ENCODE measurements at places on chromosomes 1 and 21.

- DNase-seq = no peak
These were observed 6.8 kb downstream of the NES start for GRCh38 chr1:156670359-156670758.

DNA sequence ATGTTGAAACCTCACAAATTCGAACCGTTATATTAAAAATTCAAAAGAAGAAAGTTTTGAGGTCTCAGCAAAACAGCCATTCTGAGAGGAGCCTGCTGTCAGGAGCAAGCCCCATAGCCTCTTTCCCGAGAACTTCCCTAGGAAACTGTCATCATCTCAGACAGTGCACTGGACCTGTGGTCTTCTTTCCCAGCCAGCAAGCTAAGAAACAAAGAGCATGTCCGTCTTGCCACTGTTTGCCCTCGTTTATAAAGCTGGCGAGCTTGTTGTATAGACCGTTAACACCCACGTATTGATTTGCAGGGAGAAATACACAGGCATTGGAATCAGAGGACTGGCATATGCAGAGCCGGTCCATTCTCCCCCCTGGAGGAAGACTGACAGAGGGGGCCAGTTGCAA is 407.0 kb downstream of the NPHP4 start:
- no peak for DNase-seq

DNA sequence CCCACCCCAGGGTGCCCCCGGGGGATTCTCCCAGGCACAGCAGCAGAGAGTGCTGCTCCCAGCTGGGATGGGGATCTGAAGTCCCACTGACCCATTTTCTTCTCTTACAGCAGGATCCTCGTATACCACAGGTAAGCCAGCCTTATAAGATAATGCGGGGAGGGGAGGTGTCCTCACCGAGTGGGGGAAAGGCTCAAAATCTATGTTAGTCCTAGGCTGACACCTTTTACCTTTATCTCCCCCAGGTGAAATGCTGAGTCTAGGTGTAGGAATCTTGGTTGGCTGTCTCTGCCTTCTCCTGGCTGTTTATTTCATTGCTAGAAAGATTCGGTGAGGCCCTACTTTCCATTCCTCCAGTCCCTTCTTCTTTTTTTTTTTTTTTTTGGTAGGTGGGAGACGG is 5.3 kb downstream of the APH1A start:
- no peak for DNase-seq

- no peak for DNase-seq
These were observed 66.8 kb downstream of the COLGALT2 start for GRCh38 chr1:183970516-183971300.

DNA sequence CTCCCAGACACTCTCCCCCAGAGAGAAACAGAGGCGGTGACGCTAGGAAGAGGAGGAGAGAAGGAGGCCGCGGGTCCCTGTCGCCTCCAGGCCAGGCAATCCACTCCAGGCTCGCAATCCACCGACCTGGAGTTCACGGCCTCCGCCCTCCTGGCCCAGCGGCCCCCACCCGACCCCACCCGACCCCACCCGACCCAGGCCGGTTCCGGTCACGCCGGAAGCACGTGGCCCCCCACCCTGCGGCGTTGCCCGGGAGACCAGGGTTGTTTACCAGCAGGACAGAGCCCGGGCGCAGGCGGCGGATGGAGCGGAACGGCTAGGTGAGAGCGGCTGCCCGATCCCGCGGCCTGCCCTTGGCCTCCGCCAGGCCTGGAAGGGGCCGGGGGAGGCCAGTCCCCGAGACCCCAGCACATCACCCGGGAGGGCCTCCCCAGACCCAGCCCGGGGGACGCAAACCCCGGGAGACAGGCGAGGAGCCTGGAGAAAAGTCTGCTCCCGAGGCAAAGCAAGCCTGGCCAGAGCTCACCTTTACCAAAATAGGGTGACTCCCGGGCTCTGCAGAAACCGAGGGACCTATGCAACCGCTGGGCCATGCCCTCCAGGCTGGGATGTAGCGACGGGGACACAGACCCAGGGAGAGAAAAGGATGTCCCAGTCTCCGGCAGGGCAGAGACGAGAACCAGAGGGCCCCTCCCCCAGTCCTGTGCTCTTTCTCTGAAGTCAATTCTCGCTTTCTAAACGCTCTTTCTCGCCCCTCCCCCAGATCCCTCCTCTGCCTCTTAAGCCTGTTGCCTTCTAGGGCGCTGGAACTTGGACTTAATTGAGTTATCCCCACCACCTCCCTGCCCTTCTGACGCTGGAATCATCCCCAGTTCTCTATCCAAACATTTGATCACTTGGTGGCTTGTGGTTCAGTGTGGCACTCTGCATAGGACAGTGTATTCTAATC is at the start of the genes PLA2G2C and UBXN10:
Gene PLA2G2C (minus strand): TSS at position 685 of the 949 bp plus-strand sequence. CDS start 9,155 bp downstream, outside the sequence.
Gene UBXN10 (plus strand): TSS at position 263 of the 949 bp plus-strand sequence. CDS start 4,466 bp downstream, outside the sequence.
- peak; percentile 43 for DNase-seq

DNA sequence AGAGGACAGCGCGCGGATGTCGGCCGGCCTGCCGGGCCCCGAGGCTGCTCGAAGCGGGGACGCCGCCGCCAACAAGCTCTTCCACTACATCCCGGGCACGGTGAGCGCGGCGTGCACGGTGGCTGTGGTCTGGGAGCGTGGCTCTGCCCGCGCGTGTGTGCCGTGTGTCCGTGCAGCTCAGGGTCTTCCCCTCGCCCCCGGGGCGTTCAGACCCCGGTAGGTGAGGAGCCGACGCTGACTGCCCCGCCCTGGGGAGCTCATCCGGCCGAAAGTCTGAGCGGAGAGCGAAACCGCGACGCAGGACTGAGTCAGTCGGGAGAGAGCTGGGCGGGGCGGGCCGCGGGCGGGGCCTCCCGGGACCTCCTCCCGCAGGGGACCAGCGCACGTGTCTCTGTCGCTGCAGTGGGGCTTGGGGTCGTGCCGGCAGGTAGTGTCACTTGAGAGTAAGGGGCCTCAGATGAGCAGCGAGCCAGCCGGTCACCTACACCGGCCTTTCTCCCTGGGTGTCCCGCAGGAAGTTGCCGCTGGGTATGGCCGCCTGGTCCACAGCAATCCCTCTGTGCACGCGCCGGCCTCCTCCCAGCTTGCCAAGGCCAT is 520 bp downstream of the PLEKHN1 start:
- DNase-seq = no peak

DNA sequence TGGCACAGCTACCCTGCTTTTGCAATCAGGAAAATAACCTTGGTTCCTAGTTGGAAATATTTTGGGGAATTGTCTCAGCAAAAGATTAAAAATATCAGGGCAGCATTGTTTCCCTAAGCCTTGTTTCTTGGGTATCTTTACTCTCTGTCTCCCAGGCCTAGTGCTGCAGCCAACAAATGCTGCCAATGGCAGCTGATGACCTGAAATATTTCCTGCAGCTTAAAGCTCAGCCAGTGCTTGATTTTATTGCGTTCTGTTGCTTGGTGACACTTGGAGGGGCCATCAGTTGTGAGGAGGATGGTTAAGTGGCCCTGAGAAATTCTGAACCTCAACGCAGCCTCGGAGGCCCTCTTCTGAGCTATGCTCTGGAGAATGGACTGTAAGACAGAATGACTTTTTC is 59.4 kb upstream of the B3GALT5 start:
- no peak for DNase-seq

DNA sequence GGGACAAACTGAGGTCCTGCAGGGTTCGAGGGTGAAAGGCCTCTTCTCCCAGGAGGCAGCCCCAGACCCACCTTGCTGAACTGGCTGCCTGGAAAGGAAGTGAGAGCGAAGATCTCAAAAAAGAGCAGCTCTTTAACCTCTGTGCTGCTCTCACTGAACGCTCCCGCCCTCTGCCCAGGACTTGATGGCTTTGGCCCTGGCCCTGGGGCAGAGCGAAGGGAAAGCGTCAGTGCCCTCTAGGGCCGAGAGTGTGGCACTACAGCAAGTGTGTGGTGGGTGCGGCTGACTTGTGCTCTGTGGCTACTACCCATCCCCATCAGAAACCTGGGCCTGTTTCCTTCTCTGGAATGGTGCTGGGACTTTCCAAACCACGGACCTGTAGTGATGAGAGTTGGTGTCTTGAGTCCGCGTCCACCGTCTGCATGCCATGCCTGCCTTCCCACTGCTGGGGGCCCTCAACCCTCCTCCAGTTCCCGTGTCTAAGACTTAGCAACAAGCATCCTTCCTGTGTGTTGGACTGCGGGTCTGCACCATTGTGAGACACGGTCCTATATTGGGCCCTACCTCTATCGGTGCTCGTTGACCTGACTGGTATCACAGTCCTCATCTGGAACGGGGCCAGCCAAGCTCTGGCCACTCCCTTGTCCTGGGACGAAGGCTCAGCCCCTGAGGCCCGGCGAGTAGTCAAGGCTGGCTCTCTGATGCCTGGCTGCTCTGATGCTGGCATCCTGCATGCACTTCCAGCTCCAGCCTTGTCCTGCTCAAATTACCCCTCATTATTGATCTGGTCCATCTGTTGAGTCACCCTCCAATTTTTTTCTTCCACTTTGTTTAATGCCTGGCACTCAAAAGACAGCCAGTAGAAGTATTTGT is 180.3 kb downstream of the DISC1 start:
- peak; percentile 96 for DNase-seq

DNA sequence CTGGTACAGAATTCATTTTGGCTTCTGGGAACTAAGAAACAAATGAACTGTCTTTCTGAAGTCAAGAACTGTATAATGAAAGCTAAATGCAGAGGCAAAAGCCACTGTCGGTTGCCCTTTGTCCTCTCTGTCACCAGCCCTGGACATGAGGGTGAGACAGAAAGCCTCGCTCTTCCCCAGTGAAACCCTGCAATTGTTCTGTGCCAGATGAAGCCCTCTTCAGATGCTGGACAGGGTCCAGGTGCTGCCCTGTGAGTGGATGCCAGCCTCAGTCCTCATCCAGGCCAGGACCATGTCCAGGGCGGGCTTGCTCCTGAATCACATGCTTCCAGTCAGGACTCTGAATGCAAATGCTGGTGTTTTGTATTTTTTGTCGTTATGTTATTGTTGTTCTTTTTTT is 138.7 kb downstream of the RUNX1 start:
- peak; percentile 44 for DNase-seq

GRCh38 chr1:110187139-110187890 is 22.8 kb upstream of the KCNC4 start:
- DNase-seq = no peak

- DNase-seq = peak; percentile 33
These were observed 66.5 kb downstream of the PEX14 start for GRCh38 chr1:10541286-10541685.

GRCh38 chr21:18387994-18388393 is 15.6 kb downstream of the TMPRSS15 start:
- DNase-seq = no peak

GRCh38 chr21:32570456-32570855 is 14.9 kb downstream of the TCP10L start:
- DNase-seq = no peak

DNA sequence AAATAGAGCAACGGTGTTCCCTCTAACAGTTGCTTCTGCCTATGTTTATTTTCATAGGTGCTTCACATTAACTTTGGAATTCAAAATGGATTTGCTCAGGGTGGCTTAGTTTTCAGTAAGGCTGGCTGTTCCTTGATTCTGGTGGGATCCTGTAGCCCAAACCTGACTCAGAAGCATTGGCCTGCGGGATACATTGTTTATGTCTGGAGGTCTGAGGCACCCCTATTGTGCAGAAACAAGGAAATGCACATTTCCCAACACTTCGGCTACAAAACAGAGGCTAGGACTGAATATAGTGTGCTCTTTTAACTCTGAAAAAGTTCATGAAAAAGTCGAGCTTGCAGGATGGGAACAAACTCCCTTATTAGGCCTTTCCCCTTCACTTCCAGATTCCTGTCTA is 133.8 kb upstream of the F3 start:
- no peak for DNase-seq

GRCh38 chr1:211305044-211305443 is 21.6 kb upstream of the TRAF5 start:
- no peak for DNase-seq

- DNase-seq = no peak
These were observed 3.4 kb downstream of the AGPAT3 start for GRCh38 chr21:43868461-43868860.

GRCh38 chr1:205879974-205880373 is 30.0 kb upstream of the PM20D1 start:
- no peak for DNase-seq

- DNase-seq = no peak
These were observed 3.1 kb upstream of the GJC2 start for GRCh38 chr1:228146417-228147150.

- no peak for DNase-seq
These were observed 96.3 kb upstream of the UBE2U start for GRCh38 chr1:64107118-64107519.

GRCh38 chr1:24414775-24415333 is 748 bp upstream of the NIPAL3 start:
- no peak for DNase-seq

GRCh38 chr1:33762962-33763361 is 100.9 kb upstream of the HMGB4 start:
- DNase-seq = no peak

GRCh38 chr1:41020654-41021053 is 871 bp downstream of the SLFNL1 start:
- DNase-seq = no peak

DNA sequence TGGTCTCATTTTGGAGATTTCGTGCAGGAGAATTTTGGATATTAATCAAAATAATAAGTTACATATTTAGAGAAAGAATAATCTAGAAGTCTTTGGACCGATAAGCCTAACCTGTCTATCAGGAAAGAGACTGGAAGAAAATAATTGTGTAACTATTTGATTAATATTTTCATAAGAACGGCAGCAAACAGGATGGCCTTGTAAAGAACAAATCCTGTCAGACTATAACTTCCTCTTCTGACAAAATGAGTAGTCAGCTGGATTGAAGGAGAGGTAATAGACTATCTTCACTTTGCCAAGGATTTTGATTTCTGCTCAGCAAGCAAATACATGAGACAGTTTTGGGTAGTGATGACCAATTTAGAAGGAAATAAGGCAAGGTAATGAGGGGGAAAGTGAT is 12.7 kb upstream of the RYR2 start:
- no peak for DNase-seq

DNA sequence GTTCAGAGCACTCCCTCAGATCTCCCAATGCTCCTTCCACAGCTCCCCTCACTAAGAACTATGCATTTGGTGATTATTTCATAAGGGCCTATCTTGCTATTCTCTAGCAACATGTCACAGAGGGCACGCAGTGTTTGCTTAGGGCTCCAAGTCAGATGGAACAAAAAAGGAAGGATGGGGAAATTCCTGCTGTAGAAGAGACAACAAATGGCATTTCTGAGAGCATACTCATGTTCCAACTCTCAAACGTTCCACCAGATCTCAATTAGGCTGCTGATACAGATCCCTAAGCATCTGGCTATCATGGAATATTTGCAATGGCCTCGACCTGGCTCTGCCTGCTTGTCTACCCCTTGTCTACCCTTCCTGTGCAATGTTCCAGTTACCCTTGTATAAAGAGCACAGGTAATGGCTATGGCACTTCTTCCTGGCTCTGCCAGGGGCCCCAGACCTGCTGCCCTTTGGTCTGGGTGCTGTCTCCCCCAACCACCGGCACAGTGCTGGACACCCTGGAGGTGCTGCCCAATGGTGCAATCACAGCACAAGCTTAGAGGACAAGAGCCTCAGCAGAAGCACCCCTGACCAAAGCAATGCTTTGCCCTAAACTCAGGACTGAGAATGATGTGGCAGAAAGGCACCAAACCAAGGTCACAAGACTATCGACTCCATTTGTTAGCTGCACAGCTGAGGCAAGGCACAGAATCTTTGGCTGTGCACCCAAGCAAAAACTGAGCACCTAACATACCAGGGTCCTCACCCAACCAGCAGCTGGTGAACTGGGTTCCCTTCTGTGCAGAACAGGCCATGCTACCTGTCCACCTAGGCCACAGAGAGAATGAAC is 3.6 kb downstream of the PARP1 start:
- DNase-seq = no peak

Data from NCI-H1092 treated with DMSO at 0.1 percent for 48 hours (cell line).